Activated T-cell treated with anti-CD3 and anti-CD28 coated beads, Interleukin-2, amount 50 U/mL, for 72 hours (primary cell): ENCODE measurements at places on chromosomes 5 and 9.

- H3K4me1 ChIP-seq: no peaks in the 10 kb centered on the region
- no peak for DNase-seq
- no peaks in the 10 kb centered on the region for H3K27me3 ChIP-seq
- H3K4me3 ChIP-seq: no peak overlapping the region
- no peak overlapping the region for H3K27ac ChIP-seq
These were observed 406.0 kb downstream of the HINT1 start for GRCh38 chr5:130759061-130759460.

- H3K4me3 ChIP-seq: no peak overlapping the region
- H3K36me3 ChIP-seq: no peaks in the 10 kb centered on the region
- no peaks in the 10 kb centered on the region for H3K27me3 ChIP-seq
- no peak overlapping the region for H3K27ac ChIP-seq
- DNase-seq: no peak
These were observed 177.5 kb downstream of the GDNF start for GRCh38 chr5:37662362-37662761.

- DNase-seq: no peak
- no peak overlapping the region for H3K4me3 ChIP-seq
- no peaks in the 10 kb centered on the region for H3K4me1 ChIP-seq
- no peaks in the 10 kb centered on the region for H3K36me3 ChIP-seq
- no peak overlapping the region for H3K27ac ChIP-seq
These were observed 20.6 kb upstream of the ANGPTL2 start for GRCh38 chr9:127142931-127143464.

DNA sequence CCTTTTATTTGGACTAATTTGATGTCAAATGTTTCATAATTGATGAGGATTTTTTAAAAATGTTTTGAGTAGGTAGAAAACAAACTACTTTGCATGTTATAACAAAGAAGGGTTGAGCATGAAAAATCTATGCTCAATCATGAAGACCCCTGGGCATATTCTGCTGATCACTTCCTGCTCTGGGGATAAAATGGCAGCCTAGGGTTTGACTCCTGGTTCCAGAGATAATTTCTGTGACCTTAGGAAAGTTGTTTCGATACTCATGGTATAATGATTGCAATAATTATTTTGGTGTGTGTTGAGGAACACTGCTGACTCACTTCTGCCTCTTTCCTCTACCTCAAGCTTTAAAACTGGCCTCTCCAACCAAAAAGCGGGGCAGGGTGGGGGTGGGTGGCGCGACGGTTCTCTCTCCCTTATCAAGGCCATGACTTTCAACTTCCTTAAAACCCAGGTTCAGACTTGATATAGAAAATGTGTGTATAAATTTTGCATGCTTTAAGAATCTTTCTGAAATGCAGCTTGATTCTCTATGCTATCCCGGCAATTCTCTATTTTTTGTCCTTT lies 6.0 kb upstream of the PIP5K1B start:
- H3K27me3 ChIP-seq: peaks cover 86% of the 10 kb centered on the region
- H3K36me3 ChIP-seq: no peaks in the 10 kb centered on the region
- no peak for DNase-seq
- H3K4me3 ChIP-seq: no peak overlapping the region

- H3K4me3 ChIP-seq: no peak overlapping the region
- no peak overlapping the region for H3K27ac ChIP-seq
- no peaks in the 10 kb centered on the region for H3K36me3 ChIP-seq
- DNase-seq: no peak
- peaks cover 92% of the 10 kb centered on the region for H3K27me3 ChIP-seq
These were observed 10.7 kb downstream of the OR2V1 start for GRCh38 chr5:181120306-181120705.

- DNase-seq: peak; percentile 55
- H3K4me3 ChIP-seq: peak overlapping the region; percentile 82
- H3K27ac ChIP-seq: peak overlapping the region; percentile 97
- H3K4me1 ChIP-seq: peaks cover 92% of the 10 kb centered on the region
- H3K36me3 ChIP-seq: no peaks in the 10 kb centered on the region
These were observed 78.8 kb downstream of the F2RL2 start for GRCh38 chr5:76544268-76544926.

- H3K27ac ChIP-seq: no peak overlapping the region
- peaks cover 15% of the 10 kb centered on the region for H3K36me3 ChIP-seq
- H3K4me3 ChIP-seq: no peak overlapping the region
- H3K4me1 ChIP-seq: no peaks in the 10 kb centered on the region
These were observed 45.6 kb downstream of the NNT start for GRCh38 chr5:43648499-43649124.
